ENCODE measurements at places on chromosomes 12 and 14.

- DNase-seq: no peak
These were observed 2.3 kb downstream of the LARP4 start for GRCh38 chr12:50403001-50403440.

DNA sequence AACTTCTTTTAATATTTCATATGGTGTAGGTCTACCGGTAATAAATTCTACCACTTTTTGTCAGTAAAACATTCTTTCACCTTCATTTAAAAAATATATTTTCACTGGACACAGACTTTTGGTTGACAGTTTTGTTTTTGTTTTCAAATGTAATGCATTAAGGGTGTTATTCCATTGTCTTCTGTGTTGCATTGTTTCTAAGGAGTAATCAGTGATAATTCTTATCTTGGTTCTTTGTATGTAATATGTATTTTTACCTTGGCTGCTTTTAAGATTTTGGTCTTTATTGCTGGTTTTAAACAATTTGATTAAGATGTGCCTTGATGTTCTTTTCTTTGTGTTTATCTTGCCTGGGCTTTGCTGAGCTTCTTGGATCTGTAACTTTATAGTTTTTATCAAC, 4.1 kb downstream of the MAP1LC3B2 start:
- DNase-seq: no peak

DNA sequence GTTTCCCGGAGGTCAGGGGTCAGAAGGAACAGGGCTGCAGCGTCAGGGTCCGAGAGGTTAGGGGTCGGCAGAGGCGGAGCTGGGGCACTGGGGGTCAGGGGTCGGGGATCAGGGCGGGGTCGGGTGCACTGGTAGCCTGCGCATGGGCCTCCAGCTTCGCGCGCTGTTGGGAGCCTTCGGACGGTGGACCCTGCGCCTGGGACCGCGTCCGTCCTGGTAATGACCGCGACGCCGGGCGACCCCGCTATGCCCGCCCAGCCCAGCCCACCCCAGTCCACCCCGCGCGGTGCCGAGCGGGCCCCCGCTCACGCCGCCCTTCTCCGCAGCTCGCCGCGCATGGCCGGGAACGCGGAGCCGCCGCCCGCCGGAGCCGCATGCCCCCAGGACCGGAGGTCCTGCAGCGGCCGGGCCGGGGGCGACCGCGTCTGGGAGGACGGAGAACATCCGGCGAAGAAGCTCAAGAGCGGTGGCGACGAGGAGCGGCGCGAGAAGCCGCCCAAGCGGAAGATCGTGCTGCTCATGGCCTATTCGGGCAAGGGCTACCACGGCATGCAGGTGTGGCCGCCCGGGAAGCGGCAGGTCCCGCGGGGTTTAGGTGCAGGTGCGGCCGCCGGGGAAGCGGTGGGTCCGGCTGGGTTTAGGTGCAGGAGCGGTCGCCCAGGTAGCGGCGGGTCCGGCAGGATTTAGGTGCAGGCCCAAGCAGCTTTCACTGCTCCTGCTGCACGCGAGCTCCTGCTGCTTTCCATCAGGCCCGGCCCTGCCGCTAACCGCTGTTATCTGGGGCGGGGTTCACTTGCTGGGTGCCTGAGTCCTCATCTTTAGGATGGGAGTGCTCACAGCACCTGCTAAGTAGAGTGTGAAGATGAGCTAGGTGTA, 743 bp downstream of the PUS1 start:
- no peak for DNase-seq

DNA sequence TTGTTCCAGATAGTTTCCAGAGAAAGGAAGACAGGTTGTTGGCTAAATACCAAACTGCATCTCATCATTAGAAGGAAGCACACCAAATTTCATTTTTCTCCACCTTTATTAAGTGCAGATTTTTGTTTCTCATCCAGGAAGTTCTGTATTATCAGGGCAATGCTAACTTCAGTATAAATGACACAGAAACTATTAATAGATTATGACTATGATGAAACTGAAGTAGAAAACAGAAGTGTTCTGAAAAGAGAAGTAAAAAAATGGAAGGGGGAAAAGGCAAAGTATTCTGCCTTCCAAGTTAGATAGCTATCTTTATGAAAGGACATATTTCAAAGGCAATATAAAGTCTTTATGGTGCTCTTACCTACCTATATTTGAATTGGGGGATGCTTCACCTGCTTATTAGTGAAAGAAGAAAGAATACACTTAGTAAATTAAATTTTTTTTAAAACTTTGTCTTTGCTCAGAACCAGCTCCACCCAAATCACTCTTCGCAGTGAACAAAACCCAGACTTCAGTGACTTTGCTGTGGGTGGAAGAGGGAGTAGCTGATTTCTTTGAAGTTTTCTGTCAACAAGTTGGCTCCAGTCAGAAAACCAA, 223.9 kb downstream of the PTPRO start:
- DNase-seq: no peak

DNA sequence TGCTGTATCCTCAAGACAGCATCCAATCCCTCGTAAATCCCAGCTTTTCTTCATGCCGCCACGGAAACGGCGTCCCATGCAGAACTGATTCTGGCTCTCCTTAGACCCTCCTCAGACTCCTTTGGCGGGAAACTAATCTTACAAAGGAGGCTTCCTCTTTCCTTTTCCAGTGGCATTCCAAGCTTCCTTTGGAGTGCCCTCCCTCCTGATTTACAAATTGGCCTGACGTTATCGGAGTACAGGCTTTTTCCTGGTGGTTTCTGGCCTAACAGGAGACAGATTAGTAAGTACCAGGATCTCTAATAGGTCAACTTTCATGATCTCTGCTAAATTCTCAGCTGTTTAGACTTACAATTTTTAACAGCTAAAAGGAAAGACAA, 1.3 kb upstream of the ZDHHC17 start:
- no peak for DNase-seq

- no peak for DNase-seq
These were observed 188.3 kb upstream of the BCL2L14 start for GRCh38 chr12:11882301-11883019.

DNA sequence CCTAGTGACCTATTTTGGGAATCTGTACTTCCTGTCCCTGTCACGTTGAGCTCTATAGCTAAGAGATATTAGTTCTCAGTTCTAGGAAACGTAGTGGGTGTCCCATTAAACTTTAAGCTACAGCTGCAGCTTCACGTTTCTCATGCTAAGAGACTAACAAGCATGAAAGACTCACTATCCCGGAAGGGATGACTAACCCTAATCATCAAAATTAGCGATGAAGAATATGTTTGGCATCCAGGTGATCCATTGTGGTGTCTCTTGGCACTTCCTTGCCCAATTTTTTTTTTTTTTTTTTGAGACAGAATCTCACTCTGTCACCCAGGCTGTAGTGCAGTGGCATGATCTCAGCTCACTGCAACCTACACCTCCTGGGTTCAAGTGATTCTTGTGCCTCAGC, 11.0 kb upstream of the LALBA start:
- DNase-seq: no peak

- peak; percentile 21 for DNase-seq
These were observed at the start of gene ISM2 for GRCh38 chr14:77498120-77498979. Gene ISM2, minus strand, starts transcription at chr14:77498816. Its CDS starts 23 bp downstream, at chr14:77498793.

- DNase-seq: no peak
These were observed 6.0 kb downstream of the FOXG1 start for GRCh38 chr14:28772613-28773012.

Measured in activated naive CD4-positive, alpha-beta T cell (primary cell).